ENCODE measurements at places on chromosomes 11 and 22.
A peak's percentile ranks its signal among the peaks of the same experiment; 100 is the strongest.

- DNase-seq: no peak
Measured at GRCh38 chr22:23245045-23245798, 64.9 kb downstream of the BCR start.

GRCh38 chr22:27718186-27719035 is 83.1 kb downstream of the MN1 start:
- DNase-seq: peak; percentile 92

- DNase-seq: no peak
Measured at GRCh38 chr22:47100646-47101200, 338.3 kb downstream of the TBC1D22A start.

DNA sequence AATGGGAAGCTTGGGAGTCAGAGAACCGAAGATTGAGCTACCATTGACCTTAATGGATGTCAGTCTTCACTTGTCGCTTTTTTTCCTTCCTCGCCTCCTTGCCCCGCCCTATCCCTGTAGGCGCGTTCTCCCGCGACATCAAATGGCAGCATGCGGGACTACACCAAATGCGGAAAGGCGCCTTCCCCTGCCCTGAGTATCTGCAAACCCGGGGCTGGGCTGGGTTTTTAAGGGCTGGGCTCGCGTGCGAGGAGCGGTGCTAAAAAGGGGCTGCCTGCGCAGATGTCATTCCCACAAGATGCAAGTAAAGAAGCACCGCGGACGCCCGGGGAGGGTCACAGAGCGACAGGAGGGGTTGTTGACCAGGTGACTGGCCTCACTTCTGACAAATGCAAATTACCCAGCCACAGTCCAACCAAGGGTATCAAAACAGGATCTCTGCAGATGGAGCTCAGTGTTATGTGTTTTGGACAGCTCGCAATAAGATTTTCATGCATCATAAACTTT is 4.7 kb upstream of the FAM111B start:
- DNase-seq: no peak

GRCh38 chr11:8959546-8960166 is 4.6 kb downstream of the TMEM9B start:
- no peak for DNase-seq

- DNase-seq: peak; percentile 90
Measured at GRCh38 chr11:118921929-118922744, 3.6 kb downstream of the BCL9L start.

DNA sequence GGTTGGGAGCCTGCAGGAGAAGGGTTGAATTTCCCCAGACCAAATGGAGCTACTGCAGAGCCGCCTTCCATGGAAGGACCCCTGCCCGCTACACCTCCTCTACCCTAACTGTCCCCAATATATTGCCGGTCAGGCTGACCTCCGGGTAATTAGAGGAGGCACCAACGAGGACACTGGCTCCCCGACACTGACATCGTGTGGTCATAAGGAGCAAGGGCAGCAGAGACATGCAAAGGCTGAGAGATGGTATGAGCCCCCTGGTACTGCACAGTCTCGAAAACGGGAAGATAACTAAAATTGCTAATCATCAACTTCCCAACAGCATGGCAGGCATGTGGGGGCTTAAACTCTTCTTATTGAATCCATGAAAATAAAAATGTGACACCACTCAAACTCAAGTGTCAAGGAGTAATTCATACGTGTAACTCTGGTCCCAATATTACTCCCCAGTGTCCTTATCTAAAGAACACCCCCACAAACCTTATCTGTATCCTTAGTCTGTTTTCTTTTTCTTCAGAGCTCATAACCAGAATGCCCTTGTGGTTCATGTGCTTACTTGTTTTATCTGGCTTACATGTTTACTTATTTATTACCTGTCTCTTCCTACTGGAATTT is 4.4 kb downstream of the CAVIN3 start:
- no peak for DNase-seq

DNA sequence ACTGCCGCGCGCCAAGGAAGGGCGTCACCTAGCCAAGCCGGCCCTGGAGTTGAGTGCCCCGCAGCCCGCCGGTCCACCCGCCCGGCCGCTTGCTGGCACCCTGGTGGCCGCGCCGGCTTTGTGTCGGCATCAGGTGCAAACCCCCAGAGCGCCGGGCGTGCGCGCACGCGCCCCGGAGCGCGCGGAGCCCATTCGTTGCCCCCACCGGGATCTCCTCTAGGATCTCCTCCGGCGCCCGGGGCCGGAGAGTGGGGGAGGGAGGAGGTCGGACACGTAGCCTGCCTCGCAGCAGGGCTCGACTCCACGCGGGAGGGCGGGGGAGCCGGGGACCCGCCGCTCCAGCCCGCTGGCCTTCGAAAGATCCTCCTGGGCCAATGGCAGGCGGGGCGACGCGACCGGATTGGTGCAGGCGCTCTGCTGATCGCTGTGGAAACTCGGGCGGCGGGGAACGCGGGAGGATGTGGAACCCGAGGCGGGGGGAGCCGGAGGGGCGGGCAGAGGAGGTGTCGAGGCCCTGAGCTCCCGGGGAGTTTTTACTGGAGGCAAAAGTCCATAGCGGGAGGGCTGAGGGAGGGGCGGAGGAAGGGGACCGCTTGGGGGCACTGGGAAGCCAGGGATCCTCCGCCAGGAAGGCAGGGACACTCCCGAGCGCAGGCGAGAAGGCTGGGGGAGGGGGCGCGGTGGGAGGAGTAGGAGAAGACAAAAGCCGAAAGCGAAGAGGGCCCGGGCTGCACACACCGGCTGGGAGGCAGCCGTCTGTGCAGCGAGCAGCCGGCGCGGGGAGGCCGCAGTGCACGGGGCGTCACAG is at the start of gene FADS2:
Gene FADS2 (plus strand): TSS at position 730 of the 808 bp plus-strand sequence. CDS start 91 bp downstream, outside the sequence.
- DNase-seq: peak; percentile 97

- no peak for DNase-seq
Measured at GRCh38 chr22:27605390-27605789, 196.2 kb downstream of the MN1 start.

DNA sequence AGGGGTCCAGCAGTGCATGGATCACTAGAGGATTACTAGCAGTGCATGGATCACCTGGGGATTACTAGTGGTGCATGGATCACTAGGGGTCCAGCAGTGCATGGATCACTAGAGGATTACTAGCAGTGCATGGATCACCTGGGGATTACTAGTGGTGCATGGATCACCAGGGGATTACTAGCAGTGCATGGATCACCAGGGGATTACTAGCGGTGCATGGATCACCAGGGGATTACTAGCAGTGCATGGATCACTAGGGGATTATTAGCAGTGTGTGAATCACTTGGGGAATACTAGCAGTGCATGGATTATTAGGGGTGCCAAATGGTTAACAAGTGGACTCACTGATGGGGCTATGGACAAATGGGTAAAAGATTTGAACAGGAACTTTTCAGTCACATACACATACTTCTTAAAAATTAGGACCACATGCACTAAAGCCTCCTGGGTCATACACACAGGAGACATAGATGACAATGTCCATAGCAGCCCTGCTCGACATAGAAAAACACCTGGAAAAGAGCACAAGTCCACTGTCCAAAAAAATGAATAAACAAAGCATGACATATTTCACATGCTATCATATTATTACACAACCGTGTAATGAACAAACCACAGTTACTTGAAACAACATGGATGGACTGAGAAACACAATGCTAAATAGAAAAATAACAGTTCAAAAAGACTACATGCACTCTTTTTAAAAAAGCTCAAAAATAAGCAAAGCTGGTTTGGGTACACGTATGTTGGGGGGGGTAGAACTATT is 109.8 kb downstream of the CD44 start:
- no peak for DNase-seq

DNA sequence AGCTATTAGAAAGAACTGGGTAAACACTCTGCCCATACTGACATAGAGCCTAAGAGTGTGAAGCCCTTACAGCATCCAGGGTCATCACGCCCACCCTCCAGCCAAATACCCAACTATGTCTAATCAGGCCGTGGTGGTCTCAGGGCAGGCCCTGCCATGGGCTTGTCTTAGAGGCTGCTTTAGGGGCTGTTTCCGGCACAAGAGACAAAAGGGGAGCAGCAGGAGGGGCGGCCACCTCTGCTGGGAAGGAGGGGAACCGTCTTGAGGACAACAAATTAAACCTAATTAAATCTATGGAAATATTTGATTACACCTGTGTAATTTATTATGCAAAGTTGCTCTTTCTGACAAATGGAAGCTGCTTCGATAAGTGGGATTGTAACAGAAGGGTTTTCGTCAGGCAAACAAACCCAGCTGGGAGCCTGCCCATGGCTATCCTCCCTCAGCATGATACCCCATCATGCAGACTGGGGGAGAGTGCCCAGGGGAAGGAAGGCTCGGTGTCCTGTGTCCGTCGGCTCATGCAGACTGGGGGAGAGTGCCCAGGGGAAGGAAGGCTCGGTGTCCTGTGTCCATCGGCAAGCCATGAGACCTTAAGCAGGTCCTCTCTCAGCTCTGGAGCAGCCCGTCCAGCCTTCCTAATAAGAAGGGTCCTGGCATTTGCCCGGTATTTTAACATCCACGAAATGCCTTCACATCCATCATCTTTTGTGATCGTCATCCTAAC is 163.6 kb upstream of the B3GAT1 start:
- no peak for DNase-seq

DNA sequence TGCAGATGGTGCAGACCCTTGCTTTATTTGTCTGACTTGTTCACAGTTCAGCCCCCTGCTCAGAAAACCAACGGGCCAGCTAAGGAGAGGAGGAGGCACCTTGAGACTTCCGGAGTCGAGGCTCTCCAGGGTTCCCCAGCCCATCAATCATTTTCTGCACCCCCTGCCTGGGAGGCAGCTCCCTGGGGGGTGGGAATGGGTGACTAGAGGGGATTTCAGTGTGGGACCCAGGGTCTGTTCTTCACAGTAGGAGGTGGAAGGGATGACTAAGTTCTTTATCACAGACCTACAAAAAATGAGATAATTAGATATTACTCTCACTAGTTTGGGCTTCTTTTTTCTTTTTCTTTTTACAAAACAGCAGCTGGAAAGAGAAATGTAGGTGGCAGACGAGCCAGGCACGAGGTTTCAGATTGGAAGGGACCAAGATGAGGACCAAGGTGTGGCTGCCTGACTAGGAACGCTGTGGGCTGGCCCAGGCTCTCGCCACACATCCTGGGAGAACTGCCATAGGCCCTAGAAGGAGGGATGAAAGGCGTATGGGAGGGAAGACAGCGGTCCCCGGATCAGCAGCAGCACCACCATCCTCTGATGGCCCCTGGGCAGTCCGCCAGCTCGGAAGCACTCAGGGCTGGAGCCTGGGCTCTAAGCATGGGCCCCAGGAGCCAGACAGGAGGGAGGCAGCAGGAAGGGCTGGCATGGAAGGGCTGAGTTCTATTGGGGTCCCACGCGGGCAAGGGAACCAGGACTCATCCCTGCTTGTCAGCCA is 14.2 kb downstream of the TXN2 start:
- no peak for DNase-seq

GRCh38 chr22:38257181-38257580 is 15.6 kb downstream of the TMEM184B start:
- DNase-seq: no peak

DNA sequence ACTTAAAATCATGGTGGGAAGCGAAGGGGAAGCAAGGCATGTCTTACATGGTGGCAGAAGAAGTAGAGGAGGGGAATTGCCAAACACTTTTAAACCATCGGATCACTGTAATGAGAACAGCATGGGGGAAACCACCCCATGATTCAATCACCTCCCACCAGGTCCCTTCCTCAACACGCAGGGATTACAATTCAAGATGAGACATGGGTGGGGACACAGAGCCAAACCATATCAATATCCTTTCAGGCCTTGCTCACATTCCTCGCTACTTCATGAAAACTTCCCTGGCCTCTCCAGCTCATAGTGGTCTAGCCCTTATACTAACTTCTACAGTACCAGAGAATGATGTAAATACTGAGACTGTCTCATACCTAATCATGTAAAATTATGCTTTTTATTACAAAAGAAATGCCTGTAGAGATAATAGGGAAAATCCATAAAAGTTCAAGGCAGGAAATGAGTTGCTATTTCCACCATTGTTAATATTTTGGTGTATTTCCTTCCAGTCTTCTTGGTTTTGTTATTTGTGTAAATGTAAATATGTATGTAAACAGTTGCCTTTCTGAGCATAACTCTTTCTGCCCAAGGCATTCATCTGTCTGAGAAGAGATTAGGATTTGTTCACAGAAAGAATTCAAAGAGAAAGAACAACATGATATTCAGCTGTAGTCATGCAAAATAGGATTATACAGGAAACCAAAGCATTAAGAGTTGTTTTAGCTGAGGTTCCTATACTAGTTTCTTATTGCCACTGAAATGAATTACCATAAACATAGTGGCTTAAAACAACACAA is 104.3 kb upstream of the LDLRAD3 start:
- DNase-seq: no peak

GRCh38 chr11:2305788-2306451 is 4.1 kb downstream of the TSPAN32 start:
- peak; percentile 19 for DNase-seq

- DNase-seq: no peak
Measured at GRCh38 chr11:130070846-130071200, 1.1 kb downstream of the APLP2 start.

GRCh38 chr22:37263966-37264887 is 18.1 kb upstream of the CYTH4 start:
- DNase-seq: peak; percentile 23

DNA sequence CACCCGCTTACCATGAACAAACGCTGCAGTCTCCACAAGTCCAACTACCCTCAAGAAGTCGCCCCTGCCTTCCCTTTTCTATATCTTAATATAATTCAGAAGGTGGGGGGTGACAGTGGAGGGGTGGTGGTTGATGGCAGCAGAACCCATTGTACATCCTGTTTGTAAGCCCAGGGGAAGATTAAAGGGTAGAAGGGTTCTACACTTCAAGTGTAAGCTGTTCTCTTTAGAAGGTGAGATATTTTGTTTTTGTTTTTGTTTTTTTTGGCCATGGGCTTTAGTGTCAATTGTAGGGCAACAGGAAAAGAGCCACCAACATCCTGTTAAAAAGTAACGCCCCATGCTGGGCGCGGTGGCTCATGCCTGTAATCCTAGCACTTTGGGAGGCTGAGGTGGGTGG is 34.9 kb upstream of the RRAS2 start:
- no peak for DNase-seq

DNA sequence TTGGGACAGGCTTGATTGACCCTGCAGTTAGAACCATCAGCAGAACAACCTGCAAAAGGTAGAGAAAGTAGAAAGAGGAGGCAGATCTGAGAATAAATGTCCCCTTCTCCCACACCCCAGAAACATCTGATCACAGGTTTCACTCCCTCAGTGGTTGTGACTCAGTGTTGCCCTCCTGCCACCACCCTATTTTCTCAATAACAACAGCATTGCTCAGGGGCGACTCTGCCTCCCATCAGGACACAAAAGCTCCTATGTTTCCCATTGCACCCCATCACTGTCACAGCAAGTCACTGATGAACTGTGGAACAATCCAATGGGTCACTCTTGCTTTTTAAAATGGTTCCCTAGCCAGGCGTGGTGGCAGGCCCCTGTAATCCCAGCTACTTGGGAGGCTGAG is 110.2 kb downstream of the RASSF10 start:
- DNase-seq: no peak

- DNase-seq: no peak
Measured at GRCh38 chr11:20070459-20070858, 89.8 kb downstream of the DBX1 start.

- DNase-seq: no peak
Measured at GRCh38 chr11:108538502-108538901, 40.3 kb upstream of the POGLUT3 start.

- no peak for DNase-seq
Measured at GRCh38 chr11:58503361-58503856, 4.5 kb downstream of the OR5B21 start.

- no peak for DNase-seq
Measured at GRCh38 chr11:11987503-11988022, 20.9 kb downstream of the DKK3 start.

Data from RWPE2 (cell line).